DND-41 (cell line): ENCODE measurements at places on chromosomes 5 and 9.

DNA sequence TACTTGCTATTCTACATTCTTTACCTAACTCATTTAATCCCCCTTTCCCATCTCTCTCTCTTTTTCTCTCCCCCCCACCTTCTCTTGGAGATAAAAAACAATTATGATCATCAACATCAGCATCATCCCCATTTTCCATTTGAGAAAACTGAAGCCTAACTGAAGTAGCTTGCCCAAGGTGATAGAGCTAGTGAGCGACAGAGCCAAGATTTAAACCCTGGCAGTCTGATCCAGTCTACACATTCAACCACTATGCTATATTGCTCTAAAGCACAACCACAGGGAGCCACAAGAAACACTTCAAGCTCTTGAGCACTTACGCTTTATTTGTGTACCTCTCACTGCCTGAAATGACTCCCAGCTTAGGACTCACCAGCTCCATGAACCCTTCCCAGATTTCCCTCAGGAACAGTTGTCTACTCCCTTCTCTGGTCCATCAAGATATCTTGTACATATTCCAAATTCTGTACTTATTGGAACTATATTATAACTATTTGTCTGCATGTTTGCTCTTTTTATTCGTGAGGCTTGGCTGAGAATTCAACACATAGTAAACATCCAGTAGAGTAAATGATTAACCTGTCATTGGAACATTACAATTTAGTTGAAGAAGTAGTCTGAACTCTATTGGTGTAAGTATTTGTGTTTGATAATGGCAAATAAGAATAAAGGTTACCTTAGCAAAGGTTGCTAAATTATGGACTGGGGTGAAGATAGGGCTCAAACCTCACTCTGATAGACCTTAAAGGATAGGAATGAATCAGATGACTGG, 164.8 kb downstream of the EFNA5 start:
- DNase-seq, result no peak

GRCh38 chr5:149053072-149053695, 9.7 kb downstream of the SH3TC2 start:
- no peak for DNase-seq

DNA sequence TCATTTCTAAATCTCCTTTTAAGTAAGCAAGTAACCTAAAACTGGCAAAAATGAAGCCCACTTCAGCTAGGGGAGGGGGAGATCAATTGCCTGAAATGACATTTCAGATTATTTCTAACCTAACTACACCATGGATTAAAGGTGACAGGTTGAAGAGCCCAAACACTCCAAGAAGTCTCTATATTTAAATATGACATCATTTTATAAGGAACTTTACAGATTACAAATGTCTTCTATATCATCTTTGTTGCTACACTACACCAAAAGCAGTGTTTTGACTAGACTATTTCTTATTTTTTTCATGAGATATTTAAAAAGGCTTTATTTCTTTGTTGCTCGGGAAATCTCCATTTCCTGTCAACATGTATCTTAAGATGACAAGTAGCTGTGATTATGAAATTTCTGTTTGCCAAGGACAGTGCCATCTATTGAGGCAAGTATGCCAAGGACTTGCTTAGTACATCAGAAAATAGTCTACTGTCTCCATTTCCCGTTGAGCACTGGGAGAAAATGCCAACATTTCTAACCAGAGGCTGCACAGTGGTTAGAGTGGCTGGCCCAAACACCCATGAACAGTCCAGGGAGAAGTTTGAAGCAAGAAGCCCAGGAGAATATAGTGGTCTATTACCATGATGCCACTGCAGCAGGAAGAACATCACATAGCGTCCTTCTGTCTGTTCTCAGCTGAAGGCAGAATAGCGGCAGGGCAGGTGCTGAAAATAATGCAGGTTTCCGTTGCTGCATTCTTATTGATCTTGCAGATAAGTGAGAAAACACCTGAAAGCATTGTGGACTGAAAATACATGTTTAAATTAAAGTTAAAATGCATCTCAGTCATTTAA, 93.4 kb upstream of the ITGA2 start:
- no peak for DNase-seq

- no peak for DNase-seq
These were observed 289.6 kb downstream of the SEC61B start for GRCh38 chr9:99511723-99512122.

GRCh38 chr9:35618854-35619799, 914 bp upstream of the CD72 start:
- DNase-seq, result peak; percentile 94

DNA sequence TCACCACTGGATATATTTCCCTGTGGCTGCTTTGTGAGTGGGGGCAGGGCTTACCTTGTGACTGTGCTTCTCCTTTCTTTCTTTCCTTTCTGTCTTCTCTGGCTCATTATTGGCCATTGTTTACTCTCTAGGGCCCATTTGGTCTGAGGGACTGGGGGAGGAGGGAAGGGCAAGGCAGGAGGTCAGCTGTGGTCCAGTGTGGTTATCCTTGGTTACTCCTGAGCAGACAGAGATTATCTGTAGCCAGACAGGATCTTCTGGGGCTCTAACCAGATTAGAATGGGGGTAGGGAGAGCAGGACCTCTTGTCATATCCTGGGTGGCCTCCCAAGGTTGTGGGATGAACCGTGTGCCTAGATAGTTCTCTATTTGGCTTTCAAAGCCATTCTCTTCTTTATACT, 71.2 kb downstream of the ANKRD55 start:
- no peak for DNase-seq

DNA sequence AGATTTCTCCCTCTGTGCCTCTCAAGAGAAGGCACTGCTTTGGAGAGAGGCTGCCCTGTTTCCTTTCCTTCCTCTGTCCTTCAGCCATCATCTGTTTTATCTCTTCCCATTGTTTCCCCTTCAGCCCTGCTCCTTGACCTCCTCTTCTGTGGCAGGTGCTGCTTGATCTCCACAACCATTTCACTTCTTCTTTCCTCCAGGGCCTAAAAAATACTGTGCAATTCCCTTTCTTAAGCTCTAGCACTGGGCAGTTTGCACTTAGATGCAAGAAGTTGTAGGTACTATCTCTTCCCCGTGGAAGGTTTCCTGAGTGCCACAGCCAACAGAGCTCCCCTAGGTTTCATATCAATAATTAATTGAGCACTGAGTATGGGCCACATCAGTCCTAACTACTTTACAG, 8.8 kb upstream of the ADRB2 start:
- DNase-seq, result no peak

DNA sequence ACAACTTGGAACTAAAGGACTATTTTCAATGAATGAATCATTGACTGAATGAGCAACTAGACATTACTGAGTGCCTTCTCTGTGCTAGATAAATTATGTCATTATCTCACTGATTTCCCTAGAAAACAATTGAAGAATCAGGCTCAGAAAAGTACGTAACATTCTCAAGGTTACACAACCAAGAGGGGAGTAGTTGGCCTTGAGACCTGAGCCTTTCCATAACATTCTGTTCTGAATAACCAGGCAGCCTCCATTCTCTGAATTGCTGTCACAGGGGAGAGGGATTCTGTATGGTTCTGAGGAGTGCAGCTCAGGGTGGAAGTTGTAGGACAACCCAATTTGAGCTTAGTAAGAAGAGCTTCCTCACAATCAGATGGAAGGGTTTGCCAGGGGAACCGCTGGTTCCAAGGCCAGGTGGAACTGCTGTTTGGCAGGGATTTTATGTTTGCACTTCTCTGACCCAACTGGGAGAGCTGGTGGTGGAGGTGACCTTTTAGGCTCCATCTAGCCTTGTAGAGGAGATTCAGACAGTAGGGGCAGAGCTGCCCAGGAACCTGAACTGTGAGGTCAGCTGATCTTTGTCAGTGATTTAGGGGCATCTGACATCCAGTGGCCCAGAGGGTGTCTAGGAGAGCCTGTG, 16.3 kb downstream of the POLR1E start:
- no peak for DNase-seq

DNA sequence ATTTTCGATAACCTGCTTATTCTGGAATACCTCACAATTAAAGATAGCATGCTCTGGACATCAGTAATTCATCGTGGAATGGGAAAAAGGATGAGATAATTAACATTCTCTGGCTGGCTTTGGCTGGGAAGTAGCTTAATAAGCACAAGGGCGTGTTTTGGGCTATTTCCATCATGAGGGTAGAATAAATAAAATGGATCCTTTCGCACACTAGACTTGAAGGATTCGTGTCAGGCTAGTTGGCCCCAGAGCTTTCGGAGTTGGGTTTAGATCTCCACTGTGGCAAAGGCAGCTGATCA, 151.2 kb upstream of the ADRA1B start:
- no peak for DNase-seq

DNA sequence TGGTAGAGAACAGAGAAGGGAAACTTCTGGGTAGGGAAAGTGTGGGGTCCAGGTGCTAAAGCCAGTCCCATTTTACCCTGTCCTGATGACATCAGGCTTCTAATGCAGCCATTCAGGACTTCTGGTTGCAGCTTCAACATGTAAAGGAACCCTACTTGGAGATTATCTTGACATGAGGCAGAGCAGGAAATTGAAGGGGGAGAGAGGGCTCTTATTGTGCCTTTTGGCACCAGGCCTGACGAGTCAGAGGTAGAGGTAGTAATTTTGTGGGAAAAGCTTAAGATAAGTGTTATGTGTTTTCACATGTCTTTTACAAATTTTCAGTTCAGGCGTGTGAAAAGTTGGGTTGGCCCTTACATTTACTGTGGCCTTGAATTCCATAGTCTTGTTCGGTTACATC, 102.4 kb upstream of the APC start:
- no peak for DNase-seq

DNA sequence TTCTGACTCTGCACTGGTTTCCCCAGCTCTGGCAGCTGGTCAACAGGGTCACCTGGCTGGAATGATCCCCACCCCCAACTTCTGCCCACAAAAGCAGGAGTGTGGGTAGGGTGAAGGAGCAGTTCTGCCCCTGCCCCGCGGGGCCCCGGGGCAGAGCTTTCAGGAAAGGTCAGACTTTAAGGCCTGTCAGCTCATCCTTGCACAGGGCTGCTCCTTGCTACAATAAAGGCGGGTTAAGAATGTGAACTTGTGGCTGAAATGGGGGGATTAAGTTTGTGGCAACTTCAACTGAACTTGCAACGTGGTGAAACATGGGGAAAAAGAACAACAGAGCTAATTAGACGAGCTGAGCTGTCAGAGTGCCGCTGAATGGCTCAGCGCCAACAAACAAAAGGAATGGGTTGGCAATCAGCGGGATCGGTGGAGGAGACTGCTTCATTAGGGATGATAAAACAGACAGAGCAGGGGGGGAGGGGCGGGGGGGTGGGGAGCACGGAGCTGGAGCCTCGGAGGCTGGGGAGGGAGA, 50.8 kb downstream of the CRB2 start:
- DNase-seq, result no peak

- peak; percentile 28 for DNase-seq
These were observed 577.5 kb upstream of the CLINT1 start for GRCh38 chr5:158436271-158437065.

DNA sequence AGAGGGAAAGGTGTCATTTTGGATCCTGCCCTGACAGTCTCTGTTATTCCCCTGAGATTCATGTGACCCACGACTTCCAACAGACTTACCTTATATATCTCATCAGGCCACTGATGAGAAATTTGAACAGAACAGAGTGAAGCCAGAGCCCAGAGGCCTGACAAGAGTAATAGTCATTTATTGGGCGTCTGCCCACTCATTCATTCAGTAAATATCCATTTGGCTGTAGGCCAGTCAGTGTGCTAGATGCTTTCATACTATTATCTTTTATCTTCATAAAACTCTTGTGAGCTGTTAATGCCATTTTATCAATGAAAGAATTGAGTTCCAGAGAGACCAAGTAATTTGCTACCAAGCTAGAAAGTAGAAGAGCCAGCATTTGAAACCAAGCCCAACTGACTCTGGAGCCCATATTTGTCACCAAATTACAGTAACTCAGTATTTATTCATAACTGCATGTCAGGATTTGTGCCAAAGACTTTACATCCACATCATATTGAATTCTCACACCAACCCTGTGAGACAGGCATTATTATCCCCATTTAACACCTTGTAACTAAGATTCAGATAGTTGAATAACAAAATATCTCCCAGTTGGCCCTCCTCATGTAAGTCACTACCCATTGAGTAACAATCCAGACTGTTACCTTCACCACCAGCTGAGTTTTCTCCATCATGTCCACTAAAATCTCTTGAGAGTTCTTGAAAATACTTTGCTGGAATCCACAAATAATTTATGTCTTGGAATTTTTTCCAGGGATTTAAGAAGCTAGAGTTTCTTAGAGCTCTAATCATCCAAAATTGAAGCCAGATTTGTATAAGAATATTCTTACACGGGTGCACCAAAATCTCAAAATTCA, 2.5 kb downstream of the PTPDC1 start:
- DNase-seq, result no peak

DNA sequence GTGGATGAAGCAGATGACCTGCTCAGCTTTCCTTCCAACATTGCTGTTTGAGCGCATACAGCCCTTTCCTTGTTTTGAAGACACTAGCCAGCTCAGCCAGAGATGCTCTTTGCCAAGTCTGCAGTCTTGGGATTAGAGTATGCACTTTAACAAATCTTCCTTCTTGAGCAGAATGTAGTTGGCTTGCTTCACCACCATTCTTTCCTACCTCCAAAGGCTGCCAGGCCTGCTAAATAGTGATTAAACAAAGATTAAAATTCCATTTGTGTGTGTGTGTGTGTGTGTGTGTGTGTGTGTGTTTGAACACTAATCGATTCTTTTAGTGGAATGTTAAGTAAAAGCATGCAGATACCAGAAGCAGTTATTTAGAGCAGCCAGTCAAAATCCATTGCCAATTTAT, 97.6 kb downstream of the GALNT10 start:
- DNase-seq, result no peak

DNA sequence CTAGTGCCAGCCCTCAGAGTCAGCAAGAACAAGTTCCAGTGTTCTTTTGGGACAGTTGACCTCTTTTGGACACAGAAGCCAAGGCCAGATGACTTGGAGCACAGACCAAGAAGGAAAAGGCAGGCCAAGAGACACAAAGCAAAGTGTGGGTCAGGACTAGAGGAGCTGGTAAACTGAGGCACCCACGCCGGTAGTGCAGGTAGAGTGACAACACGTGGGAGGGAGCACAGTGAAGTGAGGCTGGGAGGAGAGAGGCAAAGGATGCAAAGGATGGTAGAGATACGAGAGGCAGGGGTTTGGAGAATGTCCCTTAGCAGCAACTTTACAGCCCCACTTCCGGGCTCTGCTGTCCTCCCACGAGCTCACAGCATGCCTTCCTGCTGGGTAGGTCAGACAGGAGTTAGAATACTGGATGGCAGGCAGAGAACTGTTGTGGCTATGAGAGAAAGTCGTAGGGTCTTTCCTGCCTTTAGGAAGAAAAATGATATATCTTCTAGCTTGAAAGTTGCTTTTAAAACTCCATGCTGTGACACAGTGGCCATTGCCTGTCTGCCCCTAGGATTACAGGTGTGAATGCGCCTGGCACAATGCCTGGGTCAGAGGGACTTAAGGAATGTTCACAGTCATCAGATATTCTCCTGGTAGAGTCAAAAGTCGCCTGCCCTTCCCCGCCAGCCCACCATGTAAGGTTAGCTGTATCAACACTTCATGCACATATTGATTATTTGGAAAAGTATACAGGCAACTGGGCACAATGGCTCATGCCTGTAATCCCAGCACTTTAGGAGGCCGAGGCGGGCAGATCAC, 97.9 kb downstream of the PDE8B start:
- no peak for DNase-seq

- DNase-seq, result no peak
These were observed 1.8 kb downstream of the TIFAB start for GRCh38 chr5:135450336-135450735.

GRCh38 chr5:119105971-119106370, 35.1 kb downstream of the DMXL1 start:
- no peak for DNase-seq
